ENCODE measurements at places on chromosomes 3 and 15.

DNA sequence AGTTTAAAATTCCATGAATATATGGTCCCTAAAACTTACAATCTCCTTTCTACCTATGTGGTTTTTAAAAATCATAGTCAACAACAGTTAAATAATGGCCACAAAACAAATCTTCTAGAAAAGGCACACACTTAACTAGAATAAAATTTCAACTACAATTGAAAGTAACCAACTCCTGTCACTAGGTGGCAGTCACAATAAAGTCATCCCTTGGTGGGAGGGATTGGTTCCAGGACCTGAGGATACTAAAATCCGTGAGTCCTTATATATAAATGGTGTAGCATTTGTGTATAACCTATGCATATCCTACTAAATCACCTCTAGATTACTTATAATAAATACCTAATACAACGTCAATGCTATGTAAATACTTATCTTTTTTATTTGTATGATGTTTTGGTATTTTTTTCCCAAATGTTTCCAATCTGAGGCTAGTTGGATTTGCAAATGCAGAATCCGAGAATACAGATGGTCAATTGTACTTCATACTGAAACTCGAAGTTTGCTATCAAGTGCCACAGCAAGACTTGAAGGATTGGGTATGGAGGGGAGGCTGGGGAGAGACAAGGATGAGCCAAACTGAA is 172.6 kb downstream of the FMN1 start:
- no peak for DNase-seq

GRCh38 chr15:74505837-74506514 is 35.0 kb upstream of the ARID3B start:
- DNase-seq: no peak

- DNase-seq: no peak
Observed at GRCh38 chr3:60631509-60631908, 619.7 kb downstream of the FHIT start.

GRCh38 chr3:45409921-45410320 is 21.5 kb downstream of the LARS2 start:
- no peak for DNase-seq

DNA sequence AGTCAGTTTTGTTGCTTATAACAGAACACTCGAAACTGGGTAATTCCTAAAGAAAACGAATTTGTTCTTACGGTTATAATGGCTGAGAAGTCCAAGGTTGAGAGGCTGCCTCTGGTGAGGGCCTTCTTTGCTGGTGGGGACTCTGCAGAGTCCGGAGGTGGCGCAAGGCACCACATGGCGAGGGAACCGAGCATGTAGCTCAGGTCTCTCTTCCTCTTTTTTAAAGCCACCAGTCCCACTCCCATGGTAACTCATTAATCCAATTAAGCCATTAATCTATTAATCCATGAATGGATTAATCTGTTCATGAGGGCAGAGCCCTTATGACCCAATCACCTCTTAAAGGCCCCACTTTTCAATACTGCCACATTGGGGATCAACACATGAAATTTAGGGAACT is 50.0 kb downstream of the ROPN1B start:
- DNase-seq: no peak

DNA sequence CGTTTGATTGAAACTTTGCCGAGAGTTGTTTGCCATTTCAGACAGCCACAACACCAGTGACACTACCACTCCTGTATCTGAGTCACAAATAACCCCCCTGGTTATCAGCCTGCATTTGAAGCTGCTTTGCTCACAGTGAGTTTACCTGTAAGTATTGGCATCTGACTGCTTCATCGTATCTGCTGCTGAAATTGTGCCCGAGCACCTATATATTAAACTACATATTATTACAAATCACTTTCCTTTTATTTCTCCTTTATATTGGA is 39.2 kb upstream of the SPSB4 start:
- no peak for DNase-seq

DNA sequence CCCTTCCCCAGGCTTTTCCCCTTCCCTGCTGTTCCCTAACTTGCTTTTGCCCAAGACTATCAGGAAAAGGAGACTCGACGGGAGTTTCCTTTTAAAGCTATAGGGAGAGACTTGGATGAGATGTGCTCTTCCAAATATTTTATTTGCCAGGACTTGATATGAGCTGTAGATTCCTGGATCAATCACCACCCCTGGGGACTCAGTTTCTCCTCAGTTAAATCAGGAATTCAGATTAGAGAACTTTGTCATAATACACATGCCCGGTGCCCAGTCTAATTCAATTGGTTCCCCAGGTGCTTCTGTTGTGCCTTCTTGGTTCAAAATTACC is 46.6 kb downstream of the SMAD6 start:
- DNase-seq: no peak
